CD4-positive, alpha-beta T cell (primary cell): ENCODE measurements at places on chromosomes 6 and 20. TPM values are rescaled to one million over a fixed set of nuclear protein-coding genes. Genes with fewer than 3 reads are reported as not detected.

RAD21L1 gene
- 0.58 TPM for total RNA-seq

ZBP1 gene
- 39.0 TPM for total RNA-seq

- peaks cover 6% of the 10 kb centered on the region for H3K4me1 ChIP-seq
- DNase-seq, result no peak
- H3K27ac ChIP-seq, result no peak overlapping the region
- H3K36me3 ChIP-seq, result no peaks in the 10 kb centered on the region
- H3K27me3 ChIP-seq, result no peaks in the 10 kb centered on the region
Measured at GRCh38 chr6:788058-788457, 95.1 kb upstream of the EXOC2 start.

UBE2C gene
- 0.52 TPM for total RNA-seq

DNA sequence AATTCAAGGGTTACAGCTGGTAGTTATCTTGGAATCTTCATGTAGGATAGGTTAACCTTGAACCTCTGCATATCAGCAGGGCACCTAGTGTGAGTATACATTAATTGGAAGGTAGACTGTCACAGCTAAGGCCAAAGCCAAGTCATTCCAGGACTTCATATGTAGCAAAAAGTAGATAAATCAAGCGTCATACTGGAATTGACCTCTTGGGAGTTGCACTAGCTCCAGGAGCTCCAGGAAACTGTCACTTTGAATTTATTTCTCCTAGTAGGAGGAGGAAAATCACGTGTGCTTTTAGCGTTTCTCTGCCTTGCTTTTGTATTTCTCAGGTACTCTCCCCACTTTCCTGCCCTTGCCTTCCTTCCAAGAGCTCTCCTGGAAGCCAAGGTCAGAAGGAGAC is 30.3 kb downstream of the RIPOR2 start:
- peaks cover 85% of the 10 kb centered on the region for H3K4me1 ChIP-seq
- H3K4me3 ChIP-seq, result no peak overlapping the region
- peaks cover 91% of the 10 kb centered on the region for H3K36me3 ChIP-seq
- DNase-seq, result no peak
- peak overlapping the region; percentile 88 for H3K27ac ChIP-seq

- DNase-seq, result no peak
- no peak overlapping the region for H3K4me3 ChIP-seq
- H3K27me3 ChIP-seq, result no peaks in the 10 kb centered on the region
Measured at GRCh38 chr6:163583558-163583957, 169.0 kb downstream of the QKI start.

DNA sequence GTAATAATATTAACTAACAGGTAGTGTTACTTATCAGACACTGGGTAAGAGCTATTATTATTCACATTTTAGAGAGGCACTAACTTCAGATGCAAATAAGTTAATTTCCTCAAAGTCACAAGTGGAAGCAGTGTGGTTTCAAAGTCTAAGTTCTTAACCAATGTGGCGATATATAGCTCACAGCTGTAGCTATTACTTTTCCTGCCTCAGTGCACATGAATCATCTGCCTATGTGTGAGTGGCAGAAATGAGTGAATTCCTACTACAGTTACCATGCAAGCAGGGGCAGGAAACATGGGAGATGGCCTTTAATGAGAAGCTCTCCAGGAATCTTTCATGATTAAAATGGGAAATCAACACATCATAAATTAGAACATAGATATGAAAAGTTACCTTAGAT is 126.2 kb upstream of the EYA4 start:
- DNase-seq, result no peak
- H3K4me3 ChIP-seq, result no peak overlapping the region
- H3K4me1 ChIP-seq, result no peaks in the 10 kb centered on the region

SMLR1 gene
- total RNA-seq, result not detected

LY6G6C gene
- total RNA-seq, result not detected

ADAM33 gene
- total RNA-seq, result not detected

GRCh38 chr6:128400875-128401274 is 119.5 kb downstream of the PTPRK start:
- H3K4me1 ChIP-seq, result no peaks in the 10 kb centered on the region
- H3K27me3 ChIP-seq, result no peaks in the 10 kb centered on the region
- DNase-seq, result no peak
- H3K27ac ChIP-seq, result no peak overlapping the region
- no peak overlapping the region for H3K4me3 ChIP-seq
- no peaks in the 10 kb centered on the region for H3K36me3 ChIP-seq

ASIP gene
- total RNA-seq, result not detected

UBE3D gene
- 4.2 TPM for total RNA-seq

SSTR4 gene
- total RNA-seq, result not detected

DNA sequence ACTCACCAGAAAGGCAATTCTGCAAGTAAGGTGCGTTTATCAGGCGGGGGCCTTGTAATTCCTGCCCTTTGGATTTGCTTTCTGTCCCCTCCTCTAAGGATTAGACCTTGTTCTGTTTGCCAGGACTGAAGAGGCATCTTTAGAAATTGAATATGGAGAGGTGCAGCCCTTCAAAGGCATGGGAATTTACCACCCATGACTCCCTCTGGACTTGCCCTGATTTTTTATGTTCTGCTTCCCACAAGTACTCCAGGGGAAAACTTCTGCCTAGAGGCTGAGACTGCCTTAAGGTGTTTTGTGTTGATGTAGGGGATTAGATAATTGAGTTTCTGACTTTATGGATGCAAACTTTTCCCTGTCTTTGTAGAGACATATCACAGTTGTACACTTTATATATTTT is 30.2 kb downstream of the SYTL3 start:
- no peak overlapping the region for H3K27ac ChIP-seq
- H3K4me1 ChIP-seq, result peaks cover 8% of the 10 kb centered on the region
- no peaks in the 10 kb centered on the region for H3K27me3 ChIP-seq
- H3K4me3 ChIP-seq, result no peak overlapping the region

- no peak for DNase-seq
- no peak overlapping the region for H3K4me3 ChIP-seq
- H3K27me3 ChIP-seq, result no peaks in the 10 kb centered on the region
- peaks cover 6% of the 10 kb centered on the region for H3K4me1 ChIP-seq
- H3K27ac ChIP-seq, result no peak overlapping the region
- no peaks in the 10 kb centered on the region for H3K36me3 ChIP-seq
Measured at GRCh38 chr6:127980996-127981395, 80.1 kb upstream of the THEMIS start.

EEF1A2 gene
- total RNA-seq, result 1.1 TPM

NKAIN4 gene
- not detected for total RNA-seq

DNA sequence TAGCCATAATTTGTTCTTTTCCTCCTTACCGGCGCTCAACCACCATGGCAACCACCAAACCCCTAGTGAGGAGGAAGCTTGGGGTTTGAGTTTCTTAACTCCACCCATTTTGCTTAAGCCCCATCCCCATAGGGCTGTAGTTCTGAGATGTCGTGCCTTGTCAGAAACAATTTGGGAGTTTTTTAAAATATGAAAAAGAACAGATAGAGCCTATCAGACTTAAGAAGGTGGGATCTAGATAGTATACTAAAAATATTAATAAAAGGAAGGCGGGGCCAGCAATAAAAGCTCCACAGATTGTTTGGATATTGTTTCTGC is 5.6 kb downstream of the BRD2 start:
- peak overlapping the region; percentile 81 for H3K27ac ChIP-seq
- peak overlapping the region; percentile 97 for H3K4me3 ChIP-seq
- H3K27me3 ChIP-seq, result no peaks in the 10 kb centered on the region
- DNase-seq, result no peak

DNA sequence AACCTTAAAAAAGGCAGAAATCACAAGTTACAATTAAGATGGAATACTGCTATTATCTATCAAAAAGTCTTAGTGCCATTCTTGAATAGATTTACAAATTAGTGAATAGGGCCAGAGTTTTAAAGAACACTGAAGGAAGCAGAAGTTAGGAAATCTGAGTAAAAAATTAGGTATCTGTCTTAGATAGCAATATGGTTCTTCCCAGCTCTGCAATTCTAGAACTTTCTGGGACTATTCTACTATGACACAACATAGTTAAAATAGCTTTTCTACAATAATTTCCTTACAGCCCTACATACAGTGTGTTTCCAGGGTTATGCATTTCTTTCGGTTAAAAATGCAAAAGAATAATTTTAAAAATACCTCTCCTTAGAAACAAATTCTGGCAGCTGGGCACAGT is 18.2 kb downstream of the IFNGR1 start:
- peaks cover 62% of the 10 kb centered on the region for H3K36me3 ChIP-seq
- no peak overlapping the region for H3K27ac ChIP-seq
- no peak overlapping the region for H3K4me3 ChIP-seq
- no peaks in the 10 kb centered on the region for H3K4me1 ChIP-seq

DNA sequence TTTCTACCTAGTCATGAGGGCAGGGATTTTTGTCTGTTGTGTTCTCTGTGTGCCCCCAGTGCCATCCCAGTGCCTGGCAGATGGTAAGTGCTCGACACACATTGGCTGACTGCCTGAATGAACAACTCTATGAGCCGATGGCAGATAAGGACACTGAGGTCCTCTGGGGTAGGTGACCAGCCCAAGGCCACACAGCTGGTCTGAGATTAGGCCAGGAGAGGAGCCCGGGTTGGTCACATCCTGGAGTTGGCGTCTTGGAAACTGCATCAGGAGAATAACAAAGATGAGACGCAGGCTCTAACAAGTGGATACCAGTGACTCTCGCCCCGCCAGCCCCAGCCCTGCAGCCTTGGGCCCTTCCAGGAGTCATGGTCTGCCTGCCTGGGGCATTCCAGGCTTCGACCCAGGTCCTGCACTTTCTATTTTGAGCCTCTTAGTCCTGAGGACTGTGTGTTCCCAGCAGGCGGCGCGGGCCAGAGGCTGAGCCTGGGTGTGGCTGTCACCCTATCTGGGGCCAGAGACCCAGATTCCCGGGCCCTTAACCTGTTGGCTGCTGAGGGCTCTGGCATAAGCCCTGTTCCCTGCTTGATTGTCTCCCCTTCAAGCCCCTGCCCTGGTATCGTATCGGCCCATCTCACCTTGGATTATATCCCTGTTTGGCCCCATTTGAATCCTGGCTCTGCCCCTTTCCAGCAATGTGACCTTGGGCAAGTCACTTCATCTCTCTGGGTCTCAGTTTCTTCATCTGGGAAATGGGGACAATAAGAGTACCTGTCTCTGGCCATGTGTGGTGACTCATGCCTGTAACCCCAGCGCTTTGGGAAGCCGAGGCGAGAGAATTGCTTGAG is 88.3 kb downstream of the CEBPB start:
- H3K27ac ChIP-seq, result no peak overlapping the region
- no peak for DNase-seq
- peaks cover 8% of the 10 kb centered on the region for H3K4me1 ChIP-seq
- H3K4me3 ChIP-seq, result no peak overlapping the region

SYCP2 gene
- 4.4 TPM for total RNA-seq

DNA sequence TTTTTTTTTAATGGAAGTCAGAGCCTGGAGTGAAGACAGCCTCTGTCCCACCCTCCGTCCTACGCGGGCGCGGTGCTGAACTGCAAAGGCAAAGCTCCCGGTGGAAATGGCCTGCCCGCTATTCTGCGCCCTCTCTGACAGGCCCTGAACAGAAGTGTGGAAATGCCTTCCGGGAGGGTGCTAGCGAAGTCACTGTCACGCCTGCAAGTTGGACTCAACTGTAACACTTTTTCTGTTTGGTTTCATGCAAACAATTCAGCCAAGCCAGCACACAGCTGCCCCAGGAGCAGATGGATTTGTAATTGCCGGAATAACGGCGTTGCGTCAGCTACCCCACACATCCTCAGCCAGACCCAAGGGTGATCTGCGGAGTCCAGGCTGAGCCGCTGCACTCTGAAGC is 107.6 kb downstream of the PSMB1 start:
- no peak for DNase-seq
- H3K36me3 ChIP-seq, result no peaks in the 10 kb centered on the region
- H3K4me1 ChIP-seq, result no peaks in the 10 kb centered on the region
- no peak overlapping the region for H3K27ac ChIP-seq

SLC22A3 gene
- not detected for total RNA-seq

DNA sequence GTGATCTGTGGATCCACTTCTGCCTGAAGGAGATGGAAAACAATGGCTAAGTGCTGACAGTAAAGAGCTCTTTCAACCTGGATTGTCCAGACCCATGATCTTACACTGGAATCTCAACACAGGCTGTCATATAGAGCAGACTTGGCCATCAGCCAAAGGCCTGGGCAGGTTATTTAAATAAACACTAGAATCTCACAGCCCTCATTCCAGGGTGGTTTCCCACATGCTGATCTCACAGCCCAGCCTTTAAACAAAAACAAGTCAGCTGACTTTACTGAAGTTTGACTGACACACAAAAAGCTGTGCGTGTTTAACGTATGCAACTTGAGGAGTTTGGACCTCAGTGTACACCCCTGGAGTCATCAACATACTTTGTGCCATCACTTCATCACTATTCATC is 28.4 kb downstream of the SYNDIG1 start:
- H3K27me3 ChIP-seq, result no peaks in the 10 kb centered on the region
- no peak overlapping the region for H3K4me3 ChIP-seq
- H3K36me3 ChIP-seq, result no peaks in the 10 kb centered on the region
- no peak for DNase-seq

GRCh38 chr6:119848696-119849095 is 499.1 kb upstream of the MAN1A1 start:
- no peaks in the 10 kb centered on the region for H3K36me3 ChIP-seq
- no peak overlapping the region for H3K4me3 ChIP-seq
- no peaks in the 10 kb centered on the region for H3K4me1 ChIP-seq

DNA sequence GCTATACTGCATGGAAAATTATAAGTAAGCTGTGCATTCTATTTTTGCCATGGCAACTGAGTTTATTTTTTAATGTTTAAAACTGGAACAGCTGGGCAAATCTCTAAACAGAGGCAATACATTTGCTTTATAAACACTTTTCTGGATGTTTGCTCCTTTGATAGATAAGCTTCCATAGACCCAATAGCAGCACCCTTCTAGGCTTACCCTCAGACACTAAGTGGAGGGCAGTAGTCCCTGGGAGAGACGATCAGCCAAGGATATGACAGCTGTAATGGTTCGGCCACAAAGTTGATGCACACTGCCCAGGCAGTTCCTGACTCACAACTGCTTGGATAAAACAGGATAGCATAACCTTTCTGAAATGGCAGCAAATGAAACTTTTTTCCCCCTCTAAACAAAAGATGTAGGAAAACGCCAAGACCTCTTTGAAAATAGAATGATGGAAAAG is 8.5 kb upstream of the MRPS10 start:
- H3K36me3 ChIP-seq, result peaks cover 38% of the 10 kb centered on the region
- H3K4me3 ChIP-seq, result no peak overlapping the region
- no peak overlapping the region for H3K27ac ChIP-seq
- H3K27me3 ChIP-seq, result no peaks in the 10 kb centered on the region
- DNase-seq, result no peak
